ENCODE measurements at places on chromosomes 16 and 17. TPM values are rescaled to one million over a fixed set of nuclear protein-coding genes. Genes with fewer than 3 reads are reported as not detected.

The TMC7 gene
- 3.2 TPM for total RNA-seq

DNA sequence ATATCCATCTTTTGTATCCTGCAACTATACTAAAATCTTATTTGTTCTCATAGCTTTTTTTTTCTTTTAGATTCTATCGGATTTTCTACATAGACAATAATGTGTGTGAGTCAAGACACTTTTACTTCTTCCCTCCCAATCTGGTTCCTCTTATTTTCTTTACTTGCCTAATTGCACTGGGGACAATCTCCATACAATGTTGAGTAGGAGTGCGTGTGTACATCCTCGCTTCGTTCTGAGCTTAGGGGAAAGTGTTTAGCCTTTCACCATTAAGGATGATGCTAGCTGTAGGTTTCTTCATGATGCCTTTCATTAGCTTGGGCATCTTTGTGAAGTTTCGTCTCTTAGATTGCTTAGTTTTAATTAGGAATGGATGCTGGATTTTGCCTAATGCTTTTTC is 2.9 kb downstream of the SPATA32 start:
- DNase-seq = no peak

GRCh38 chr17:68763562-68763961 is 162.4 kb upstream of the FAM20A start:
- no peak for DNase-seq

The CCL1 gene
- not detected for total RNA-seq

DNA sequence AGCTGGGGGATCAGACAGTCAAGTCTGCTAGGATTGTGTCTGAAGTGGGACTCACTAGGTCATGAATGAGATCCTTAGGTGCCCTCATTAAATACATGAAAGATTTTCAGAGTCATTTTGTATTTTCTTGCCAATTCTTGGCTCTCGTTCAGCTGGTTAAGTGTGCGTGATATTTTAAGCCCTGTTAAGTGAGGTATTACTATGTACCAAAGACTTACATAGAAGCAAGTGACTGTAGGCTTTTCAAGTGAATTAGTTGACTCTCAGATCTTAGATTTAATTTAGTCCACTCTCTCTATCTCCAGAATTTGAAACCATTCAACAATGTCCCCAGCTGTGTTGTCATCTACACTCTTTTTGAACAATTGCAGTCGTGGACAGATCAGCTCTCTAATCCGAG is 219.4 kb downstream of the FOXL1 start:
- DNase-seq = no peak

The KRTAP4-1 gene
- not detected for total RNA-seq

GRCh38 chr17:50049636-50050035 is 6.3 kb upstream of the ITGA3 start:
- no peak for DNase-seq

- DNase-seq = no peak
Measured at GRCh38 chr16:82061861-82062525, 26.9 kb downstream of the HSD17B2 start.

- DNase-seq = no peak
Measured at GRCh38 chr17:79089720-79090442, 15.3 kb downstream of the ENGASE start.

GRCh38 chr16:9374061-9374460 is 282.6 kb downstream of the HAPSTR1 start:
- DNase-seq = no peak

DNA sequence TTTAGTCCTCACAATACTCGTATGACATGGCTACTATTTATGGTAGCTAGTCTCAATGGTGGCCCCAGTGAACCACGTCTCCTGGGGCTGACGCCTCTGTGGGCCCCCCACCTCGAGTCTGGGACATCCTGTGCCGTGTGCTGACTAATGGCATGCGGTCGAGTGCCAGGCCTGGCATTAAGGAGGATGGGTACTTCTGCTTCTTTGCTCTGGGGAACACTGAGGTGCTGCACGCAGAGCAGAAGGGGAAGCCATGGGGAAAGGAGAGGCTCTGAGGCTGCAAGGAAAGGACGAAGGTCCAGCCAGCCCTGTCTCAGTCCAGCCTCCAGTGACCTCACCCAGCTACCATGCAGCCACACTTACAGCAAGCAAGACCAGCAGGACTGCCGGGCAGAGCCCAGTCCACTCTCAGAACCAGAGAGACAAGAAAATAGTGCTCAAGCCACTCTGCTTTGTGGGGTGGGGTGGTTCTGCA is 5.7 kb upstream of the MPRIP start:
- DNase-seq = no peak

GRCh38 chr16:66211651-66212050 is 154.8 kb upstream of the CDH5 start:
- no peak for DNase-seq

- DNase-seq = peak; percentile 92
Measured at GRCh38 chr17:9239793-9240658, 218.7 kb downstream of the NTN1 start.

Measured in mesenteric fat pad (tissue), 1 donor.